ENCODE measurements at places on chromosomes 2 and 18.

- DNase-seq, result no peak
Observed at GRCh38 chr2:69545477-69545932, 98.0 kb downstream of the AAK1 start.

- no peak for DNase-seq
Observed at GRCh38 chr2:152443771-152444170, 108.8 kb downstream of the FMNL2 start.

DNA sequence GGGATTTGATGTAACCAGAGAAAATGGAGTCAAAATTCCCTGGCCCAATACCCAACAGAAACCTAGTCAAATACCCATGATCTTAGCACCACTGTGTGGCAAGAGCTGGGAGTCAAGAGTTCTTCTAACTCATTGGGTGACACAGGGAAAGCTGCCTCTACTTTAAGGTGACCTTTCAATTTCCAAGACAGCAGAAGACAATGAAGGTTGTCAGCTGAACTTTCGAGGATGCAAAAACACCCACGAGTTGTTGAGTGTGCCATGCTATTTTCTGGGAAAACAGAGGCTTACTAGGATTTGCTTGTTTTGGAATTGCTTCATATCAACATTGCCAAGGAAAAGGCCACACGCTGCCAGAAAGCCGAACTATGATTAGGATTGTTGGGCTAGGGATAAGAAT, 61.6 kb upstream of the CYRIA start:
- DNase-seq, result no peak

GRCh38 chr2:150887926-150888325, 373.7 kb downstream of the RBM43 start:
- DNase-seq, result no peak

DNA sequence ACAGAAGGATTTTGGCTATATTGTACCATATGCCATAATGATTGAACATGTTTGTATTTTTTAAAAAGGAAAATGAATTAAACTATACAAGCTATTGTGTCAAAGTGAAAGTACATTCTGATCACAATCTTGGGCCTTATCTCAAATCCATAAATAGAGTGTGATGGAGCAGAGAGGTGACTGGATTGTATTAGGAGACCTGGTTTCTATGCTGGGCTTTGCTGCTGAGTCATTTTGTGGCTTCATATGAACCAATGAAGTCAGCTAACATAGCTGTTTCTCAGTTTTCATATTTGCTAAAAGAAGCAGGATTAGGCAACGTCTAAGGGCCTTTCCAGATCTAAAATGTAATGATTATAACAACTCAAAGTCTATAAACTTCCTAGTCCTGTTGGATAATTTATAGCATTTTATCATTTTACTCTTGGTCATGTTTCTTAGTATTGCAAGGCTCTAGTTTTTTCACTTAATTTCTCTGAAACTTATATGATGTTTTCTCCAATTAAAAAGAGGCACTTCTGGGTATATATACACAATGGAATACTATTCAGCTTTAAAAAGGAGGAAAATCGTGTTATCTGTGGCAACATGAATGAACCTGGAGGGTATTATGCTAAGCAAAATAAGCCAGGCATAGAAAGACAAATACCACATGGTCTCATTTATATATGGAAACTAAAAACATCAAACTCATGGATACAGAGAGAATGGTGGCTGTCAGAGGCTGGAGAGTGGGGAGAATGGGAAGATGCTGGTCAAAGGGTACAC, 112.3 kb downstream of the MEP1B start:
- DNase-seq, result no peak

GRCh38 chr18:61869636-61870035, 23.2 kb downstream of the RNF152 start:
- no peak for DNase-seq

DNA sequence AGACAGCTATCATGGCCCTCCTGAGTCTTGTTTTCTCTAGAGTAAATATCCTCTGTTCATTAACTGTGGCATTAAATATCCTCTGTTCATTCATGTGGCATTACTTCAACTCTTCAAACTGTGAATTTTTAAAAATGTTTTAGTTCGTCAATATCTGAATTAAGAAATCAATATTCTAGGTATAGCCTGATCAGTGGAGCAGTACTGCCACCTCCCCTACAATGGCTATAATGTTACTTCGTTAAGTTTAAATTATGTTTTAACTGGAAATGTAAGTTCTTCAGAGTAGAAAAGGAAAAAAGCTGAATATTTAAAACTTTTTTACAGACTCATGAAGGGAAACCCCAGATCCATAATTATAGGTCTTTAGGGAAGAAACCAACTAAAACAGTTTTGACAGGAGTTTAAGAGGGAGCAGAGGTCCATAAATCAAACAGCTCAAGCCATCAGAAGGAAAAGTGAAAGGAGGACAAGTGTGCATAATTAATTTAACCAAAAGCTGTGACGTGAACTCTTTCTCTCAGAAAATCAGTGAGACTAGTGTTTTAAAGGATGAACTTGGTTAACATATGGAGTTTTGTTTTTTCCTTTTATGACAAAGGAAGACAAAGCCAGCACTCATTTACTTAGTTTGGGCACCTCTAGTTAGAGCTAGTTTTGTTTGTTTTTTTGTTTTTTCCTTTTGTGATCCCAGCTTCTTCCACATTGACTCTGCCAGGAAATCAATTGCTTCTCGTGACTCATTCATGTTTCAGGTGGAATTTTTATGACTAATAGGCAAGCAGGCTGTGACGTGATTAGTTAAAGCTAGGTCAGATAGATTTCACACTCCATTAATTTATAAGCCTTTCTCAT, 44.9 kb downstream of the RBBP8 start:
- no peak for DNase-seq

GRCh38 chr2:132448771-132449170, 32.2 kb downstream of the GPR39 start:
- DNase-seq, result no peak

DNA sequence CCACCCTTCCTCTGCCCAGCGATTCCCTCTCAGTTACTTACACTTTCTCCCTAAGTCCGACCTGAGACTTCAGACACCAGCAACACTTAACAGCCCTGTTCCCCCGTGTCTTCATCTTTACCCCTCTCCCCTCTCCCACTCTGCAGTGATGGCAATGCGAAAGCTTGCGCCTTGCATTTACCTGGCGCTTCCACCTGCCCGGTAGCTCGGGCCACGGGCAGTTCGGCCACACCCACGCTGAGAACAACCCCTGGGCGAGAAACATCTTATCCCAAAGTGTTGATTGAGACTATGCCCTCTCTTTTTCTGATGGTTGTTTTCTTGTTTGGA, 558 bp downstream of the DNAJC10 start:
- no peak for DNase-seq

DNA sequence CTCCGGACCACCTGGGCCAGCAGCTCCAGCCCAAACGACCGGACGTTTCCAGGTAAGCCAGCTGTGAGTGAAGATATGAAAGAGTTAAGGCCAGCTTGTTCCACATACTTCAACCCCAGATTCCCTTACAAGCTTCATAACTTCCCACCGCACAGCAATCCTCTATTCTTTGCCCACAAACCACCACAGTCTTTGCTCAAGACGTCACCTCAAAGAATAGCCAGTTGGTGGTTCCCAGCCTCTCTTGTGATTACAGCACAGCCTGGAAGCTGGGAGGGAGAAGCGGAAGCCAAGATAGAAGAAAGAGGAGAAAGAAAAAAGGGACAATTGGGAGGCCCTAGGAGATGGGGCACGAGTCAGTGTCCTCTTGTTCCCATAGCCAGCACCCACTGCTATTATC, 70.6 kb downstream of the NRP2 start:
- DNase-seq, result no peak

GRCh38 chr2:130358420-130359350, 2.8 kb downstream of the PTPN18 start:
- DNase-seq, result no peak

DNA sequence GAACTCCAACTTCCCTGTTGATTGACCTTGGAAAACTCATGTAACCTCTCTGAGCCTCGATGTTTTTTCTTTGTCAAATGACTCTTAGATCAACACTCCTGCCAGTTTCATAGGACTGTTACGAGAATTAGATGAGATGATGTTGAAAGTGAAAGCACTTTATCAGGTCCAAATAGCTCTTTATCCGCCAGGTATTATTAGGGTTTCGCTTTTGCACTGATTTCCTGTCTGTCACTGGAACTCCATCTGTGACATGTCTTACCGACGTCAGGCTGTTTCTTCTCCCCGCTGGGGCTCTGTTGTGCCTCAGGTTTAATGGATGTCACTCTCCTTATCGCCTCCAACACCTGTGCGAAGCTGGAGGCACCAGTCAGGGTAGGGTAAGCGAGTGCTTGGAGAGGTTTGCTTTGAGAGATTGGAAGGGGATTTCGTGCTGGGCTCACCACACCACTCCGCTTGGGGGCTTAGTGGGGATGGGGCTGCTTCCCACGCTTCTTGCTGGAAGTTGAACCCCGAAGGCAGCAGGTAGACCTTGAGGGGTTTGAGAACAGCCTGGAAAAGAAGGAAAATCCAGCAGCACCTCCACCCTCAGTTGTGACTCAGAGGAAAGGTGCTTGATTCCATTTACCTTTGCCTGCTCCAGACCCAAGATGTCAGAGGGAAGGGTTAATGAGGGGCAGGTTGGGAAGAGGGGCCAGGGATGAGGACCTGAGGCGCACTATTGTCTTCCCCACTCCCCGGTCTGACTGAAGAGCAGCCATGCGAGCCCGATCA, 4.3 kb downstream of the GAD1 start:
- DNase-seq, result no peak

- DNase-seq, result no peak
Observed at GRCh38 chr2:1476617-1477195, 63.4 kb downstream of the TPO start.

GRCh38 chr2:47607680-47608061, 175.3 kb upstream of the MSH6 start:
- DNase-seq, result no peak

DNA sequence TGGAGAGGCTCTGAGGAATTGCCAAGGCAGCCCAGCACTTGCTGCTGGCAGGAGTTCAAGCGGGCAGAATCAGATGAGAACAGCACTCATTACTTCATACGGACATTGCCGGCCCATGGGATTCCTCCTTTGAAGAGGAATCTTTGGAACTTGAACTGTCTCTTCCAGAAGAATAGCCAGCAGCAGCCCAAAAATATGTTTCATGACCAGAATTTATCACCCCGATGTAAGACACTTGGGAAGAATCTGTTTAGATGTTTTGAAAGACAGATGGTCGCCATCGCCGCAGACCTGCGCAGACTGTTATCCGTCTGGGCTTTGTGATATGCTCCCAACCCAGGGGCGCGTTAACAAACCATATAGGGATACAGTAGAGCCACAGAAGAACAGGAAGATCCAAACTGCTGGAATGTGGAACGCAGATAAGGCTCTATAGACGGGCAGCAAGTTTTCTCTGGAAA, 3.7 kb upstream of the ADI1 start:
- DNase-seq, result no peak

DNA sequence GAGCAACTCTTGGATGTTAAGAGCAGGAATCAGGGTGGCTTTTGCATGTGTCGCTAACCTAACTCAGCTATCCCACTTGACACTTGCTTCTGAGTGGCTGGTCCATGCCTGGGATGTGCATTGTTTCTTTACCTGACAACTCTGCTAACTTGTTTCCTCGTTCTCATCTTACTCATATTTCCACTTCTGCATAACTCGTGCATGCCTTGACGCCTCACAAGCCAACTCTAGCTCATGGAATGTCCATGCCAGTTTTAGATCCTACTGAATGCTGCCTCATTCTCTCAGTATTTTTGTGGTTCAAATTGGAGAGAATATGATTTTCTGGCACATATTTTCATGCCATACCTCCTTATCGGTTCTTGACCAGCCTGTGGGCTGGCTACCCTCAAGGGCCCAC, 52.5 kb downstream of the CDCA7 start:
- no peak for DNase-seq

DNA sequence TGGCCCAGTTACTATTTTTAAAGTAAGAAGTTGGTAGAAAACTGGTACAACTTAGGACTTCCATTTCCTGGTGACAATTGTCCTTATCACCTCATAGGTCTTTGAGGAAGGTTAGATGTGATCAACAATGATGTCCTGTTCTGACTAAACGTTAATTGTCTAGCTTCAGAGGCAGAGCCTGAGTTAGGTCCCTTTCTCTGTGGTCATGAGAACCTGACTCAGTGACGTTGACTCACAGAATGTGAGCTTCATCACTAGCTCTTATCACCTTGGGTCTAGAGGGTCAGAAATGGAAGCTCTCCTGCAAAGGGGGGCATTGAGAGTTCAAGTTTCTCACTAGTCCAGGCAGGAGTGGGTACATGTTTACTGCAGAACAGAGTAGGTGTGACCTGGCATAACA, 60.6 kb upstream of the ATP8B1 start:
- no peak for DNase-seq

DNA sequence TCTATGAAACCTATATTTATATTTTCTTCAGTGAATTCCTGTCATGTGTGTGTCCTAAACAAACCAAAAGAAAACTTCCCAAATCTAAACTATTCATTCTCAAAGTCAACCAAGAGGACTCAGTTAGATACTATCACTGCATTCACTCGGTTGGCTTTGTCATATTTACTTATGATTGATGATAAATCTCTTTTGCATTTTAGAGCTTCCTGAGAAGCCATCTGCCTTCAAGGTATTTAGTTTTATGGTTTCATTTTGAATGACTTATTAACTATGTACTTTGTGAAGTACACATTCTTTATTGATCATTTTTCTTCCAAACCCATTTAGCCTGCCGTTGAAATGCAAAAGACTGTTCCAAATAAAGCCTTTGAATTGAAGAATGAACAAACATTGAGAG, 36.2 kb downstream of the ANKRD30B start:
- DNase-seq, result no peak

DNA sequence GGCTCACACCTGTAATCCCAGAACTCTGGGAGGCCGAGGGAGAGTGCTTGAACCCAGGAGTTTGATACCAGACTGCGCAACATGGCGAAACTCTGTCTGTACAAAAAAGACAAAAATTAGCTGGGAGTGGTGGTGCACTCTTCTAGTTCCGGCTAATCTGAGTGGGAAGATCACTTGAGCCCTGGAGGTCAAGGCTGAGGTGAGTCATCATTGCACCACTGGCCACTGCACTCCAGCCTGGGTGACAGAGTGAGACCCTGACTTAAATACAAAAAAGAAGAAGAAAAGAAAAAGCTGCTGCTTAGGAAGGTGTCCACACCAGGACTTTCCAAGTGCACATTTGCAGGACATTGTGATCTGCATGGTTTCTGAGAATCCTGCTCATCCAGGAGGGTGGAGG, 16.4 kb downstream of the SKOR2 start:
- no peak for DNase-seq

GRCh38 chr2:2773692-2774091, 442.6 kb upstream of the MYT1L start:
- no peak for DNase-seq

DNA sequence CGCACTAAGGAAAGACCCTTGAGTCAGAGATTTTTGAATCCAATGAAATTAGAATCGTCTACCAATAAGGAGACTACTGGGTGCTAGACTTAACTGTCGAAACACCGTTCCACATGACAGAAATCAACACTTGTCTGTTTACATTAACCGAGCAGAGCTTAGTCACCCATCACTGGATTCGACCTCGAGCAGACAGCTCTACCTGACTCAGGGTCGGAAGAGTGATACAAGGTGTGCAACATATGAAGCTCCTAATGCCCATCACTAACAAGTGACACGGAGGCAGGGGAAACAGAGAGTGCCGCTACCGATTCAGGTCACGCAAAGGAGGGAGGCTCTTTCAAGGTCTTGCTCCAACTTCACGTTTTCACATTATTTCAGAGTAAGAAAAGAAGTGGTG, 54.2 kb upstream of the FZD5 start:
- no peak for DNase-seq
